ENCODE measurements at places on chromosomes 4 and X.

DNA sequence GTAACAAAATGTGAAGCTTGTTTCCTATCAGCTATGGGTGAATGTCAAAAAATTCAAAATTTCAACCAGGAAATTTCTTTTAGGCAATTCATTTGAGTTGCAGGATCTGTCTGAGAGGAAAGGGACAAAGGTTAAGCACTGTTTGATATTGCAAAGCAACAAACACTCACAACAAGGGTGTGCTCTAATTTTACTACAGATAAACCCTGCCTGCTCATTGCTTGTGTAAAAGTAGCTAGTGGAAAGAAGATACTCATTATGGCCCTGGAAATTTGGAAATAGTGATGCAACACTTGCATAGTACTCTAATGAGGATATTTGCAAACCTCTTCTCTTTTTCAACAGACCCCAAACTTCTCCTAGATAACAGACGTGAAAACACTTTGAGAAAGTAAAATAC is 27.1 kb downstream of the FAM47E start:
- no peak for DNase-seq

GRCh38 chr4:182418054-182418734 is 175.0 kb downstream of the TENM3 start:
- no peak for DNase-seq

GRCh38 chrX:143648705-143649104 is 12.8 kb upstream of the SLITRK4 start:
- no peak for DNase-seq

DNA sequence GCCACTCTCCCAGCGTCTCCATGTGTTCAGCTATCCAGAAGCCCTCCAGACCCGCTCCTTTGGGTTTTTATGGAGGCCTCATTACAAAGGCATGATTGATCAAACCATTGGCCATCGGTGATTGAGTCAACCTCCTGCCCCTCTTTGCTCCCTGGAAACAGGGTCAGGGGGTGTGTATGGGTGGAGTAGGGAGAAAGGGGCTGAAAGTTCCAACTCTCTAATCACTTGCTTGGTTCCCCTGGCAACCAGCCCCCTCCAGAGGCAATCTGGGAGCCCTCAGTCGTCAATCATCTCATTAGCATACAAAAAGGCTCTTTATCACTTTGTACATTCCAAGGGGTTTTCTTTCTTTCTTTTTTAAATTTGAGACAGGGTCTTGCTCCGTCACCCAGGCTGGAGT is 2.3 kb downstream of the TRIM2 start:
- no peak for DNase-seq

DNA sequence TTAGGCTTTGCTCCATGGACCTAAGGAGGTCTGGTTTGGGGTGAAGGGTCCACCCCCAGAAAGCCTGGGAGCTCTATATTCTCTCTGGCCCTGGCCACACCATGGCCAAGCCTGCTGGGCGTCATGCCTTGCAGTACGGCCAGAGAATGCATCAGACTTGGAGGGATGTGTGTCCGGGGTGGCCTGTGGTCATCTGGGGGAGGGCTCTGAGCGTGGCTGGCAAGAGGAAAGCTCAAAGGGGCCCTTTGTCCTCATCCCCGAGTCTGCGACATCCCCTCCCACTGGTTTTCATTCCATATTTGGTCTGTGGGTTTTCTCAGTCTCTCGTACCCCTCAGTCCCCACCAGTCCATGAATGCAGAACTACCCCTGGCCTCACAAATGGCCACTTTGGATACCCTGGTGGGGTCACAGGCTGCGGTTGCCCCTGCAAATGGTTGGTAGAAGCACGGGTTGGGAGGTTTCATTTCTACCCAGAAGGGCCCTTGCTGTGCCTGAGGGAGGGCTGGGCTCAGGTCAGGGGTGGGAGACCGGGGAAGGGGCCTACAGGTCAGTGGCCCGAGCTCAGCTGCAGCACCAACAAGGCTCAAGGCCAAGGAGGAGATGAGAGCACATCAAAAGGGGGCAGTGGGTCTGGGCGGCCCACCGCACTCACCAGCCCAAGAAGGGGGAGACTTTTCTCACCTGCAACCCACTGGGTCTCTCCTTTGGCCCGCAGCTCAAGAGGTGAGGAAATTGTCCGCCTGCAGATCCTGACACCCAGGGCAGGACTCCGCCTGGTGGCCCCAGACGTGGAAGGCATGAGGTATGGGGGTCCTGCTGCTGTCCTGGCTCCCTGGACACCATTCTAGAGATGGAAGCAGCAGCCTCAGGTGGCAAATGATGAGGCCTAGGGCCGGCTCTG is 30.2 kb downstream of the ZNF185 start:
- no peak for DNase-seq

GRCh38 chr4:16092682-16093319 is 9.0 kb upstream of the PROM1 start:
- no peak for DNase-seq

DNA sequence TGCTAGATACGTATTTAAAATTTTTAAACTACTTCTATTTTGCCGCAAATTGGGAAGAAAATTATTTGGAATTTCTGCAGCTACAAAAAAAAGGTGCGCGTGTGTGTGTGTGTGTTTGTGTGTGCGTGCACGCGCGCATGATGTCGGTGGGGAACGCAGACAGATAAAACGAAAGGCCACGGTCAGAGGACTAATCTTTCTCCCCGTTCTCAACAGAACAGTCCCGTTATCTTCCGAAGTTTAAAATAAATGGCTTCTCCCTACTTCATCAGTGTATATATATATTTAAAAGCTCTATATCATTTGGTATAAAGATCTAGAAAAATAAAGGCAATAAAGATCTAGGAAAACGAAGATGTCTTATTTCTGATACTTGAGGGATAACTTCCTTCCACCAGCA is 1.5 kb downstream of the MGARP start:
- no peak for DNase-seq

DNA sequence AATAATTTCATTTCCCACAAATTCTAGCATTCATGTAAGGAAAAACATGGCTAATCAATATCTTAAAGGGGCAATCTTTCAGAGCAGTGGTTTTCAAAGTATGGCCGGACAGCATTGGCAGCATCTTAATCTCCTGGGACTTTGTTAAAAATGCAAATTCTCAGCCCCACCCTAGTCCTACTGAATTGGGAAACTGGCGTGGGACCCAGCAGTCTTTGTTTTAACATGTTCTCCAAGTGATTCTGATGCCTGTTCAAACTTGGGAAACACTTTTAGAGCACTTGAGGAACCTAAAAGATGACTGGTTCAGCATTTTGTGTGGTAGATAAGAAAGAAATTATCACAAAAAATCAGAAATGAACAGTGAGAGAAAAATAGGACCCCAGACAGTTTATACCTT is 65.7 kb downstream of the ZFX start:
- DNase-seq, result no peak

DNA sequence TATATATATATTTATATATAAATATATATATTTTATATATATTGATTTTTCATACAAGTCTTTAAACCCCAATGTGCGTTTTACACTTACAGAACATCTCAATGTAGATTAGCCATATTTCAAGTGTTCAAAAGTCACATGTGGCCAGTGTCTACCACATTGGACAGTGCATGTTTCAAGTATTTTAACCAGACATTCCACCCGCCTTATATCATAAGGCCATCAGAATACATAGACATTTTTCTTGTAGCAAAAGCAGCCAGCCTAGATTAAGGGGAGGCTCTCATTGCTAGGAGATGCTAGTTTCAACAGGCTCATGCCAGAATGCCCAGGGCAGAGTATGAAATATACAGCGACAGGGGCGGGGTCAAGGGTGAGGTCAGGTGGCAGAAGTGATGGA is 202.0 kb downstream of the NR3C2 start:
- DNase-seq, result no peak

- no peak for DNase-seq
These were observed 639.8 kb upstream of the INTU start for GRCh38 chr4:126992910-126993309.

DNA sequence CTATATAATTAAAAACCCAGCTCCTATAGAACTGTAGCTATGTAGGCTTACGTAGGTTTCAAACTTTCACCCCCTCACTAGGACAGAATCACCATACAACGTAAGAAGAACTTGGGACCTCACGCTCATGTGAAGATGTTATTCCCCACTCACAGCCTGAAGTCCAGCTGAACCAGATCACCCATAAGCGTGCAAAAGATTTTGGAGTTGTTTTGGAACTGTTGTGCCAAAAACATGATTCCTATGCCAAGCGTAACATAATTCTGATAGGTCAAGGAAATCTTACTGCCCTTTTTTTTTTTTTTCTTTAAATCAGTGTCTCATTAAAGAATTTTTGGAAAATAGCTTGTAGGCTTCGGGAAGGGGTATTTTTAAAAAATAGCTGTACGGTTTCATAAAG is 57.0 kb downstream of the LCORL start:
- DNase-seq, result no peak

All from CD4-positive, alpha-beta T cell (primary cell).